ENCODE measurements at places on chromosomes 5 and 9.

GRCh38 chr5:154793599-154794524 lies 38.7 kb downstream of the LARP1 start:
- no peak for DNase-seq

- DNase-seq: peak; percentile 35
Measured at GRCh38 chr5:19855031-19855430, 133.0 kb downstream of the CDH18 start.

DNA sequence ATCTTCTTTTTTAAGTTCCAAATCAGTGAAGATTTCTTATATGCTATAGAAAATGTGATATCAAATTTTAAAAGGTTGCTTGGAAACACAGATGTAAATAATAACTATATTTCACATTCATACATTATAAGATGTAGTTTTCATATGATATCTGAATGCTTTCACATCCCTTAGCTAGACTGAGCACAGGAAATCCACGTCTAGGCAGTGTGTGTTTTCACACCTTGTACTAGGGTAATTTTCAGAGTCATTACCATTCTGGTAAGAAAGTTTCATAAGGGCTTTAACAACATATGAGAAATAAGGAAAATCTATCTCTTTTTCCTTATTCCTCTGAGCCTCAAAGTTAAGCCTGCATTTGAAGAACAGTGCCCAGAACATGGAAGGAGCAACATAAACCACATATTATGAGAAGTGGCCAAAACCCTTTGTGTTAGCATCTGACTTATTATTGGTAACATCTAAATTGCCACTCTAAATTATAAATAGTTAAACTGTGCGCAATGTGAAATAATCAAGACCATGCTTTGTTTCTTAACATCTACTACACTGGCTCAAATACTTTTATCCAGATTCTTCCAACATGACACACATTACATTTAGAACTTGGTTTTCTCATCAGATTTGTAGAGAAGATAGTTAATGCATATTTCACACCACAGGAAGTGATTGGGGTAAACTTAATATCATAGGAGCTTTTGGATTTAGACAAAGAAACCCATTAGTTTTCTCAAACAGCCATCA lies 113.3 kb downstream of the PPP2R2B start:
- no peak for DNase-seq

DNA sequence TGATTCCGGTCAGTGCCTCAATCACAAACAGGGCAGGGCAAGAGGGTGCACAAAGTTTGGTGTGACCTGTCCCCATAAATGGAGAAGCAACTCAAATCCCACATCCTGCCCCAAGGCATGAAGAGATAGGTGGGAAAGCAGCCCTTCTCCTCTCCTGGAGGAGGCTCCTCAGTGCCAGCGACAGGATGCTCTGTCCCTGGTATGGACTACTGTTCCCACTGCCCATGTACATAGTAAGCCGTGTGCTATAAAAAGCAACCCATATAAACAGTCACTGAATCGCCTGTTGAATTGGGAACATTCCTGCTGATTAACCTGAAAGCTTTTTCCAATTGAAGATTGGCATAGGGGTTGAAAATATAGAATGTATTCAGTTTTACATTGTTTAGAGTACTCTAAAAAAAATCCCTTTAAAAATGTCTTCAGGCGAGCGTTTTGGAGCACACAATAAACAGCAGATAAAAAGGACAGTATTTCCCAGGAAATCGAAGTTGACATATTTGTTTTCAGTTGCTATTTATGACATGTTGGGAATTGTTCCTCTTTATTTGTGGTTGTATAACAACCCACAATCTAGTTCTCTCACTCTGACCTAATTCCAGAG lies 513.9 kb downstream of the DIRAS2 start:
- DNase-seq: no peak

GRCh38 chr5:72305194-72306142 lies 14.6 kb downstream of the MRPS27 start:
- DNase-seq: no peak

GRCh38 chr5:102119252-102119651 lies 176.8 kb downstream of the SLCO4C1 start:
- no peak for DNase-seq

- DNase-seq: no peak
Measured at GRCh38 chr5:73180566-73180965, 7.6 kb downstream of the TMEM174 start.

- DNase-seq: no peak
Measured at GRCh38 chr9:113477661-113478060, 14.1 kb downstream of the RGS3 start.

- DNase-seq: no peak
Measured at GRCh38 chr5:141853895-141854626, 24.1 kb downstream of the PCDH1 start.

- no peak for DNase-seq
Measured at GRCh38 chr5:78566747-78567425, 81.7 kb downstream of the LHFPL2 start.

DNA sequence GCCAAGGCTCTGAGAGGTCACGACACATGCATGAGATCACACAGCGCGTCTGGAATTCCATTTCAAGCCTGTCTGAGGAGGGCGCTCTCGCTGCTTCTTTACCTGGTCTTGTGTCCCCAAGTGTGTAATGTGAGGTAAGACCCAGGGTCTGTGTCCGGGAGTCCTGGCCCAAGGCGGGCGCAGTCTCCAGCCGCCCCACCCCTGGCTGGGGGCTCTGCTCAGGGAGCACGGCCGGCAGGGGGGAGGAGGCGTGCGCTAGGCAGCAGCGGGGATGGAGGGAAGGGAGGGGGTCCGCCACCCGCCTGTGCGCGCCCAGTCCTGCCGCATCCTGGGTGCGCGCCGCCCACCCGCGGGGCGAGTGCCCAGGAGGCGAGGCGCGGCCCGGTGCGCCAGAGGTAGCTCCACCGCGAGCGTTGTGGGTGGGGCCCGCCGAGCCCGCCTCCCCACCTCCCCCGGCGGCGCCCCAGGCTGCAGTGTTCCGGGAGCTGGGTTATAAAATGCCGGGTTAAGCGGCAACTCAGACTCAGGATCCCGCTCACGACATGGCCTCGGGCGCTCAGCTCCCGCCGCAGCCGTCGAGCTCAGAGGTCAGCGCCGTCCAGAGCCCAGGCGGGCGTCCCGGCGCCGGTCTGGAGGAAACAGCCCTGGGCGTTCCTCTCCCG lies at the start of gene CCNI2:
CCNI2 (plus strand) TSS at position 473 of the 662 bp plus-strand sequence; CDS start at position 543, 70 bp downstream.
- peak; percentile 11 for DNase-seq
